ENCODE measurements at places on chromosomes 16 and 17. TPM values are rescaled to one million over a fixed set of nuclear protein-coding genes. Genes with fewer than 3 reads are reported as not detected.

KRTAP1-1 gene
- not detected for polyA plus RNA-seq

PRAC1 gene
- polyA plus RNA-seq: not detected

DNA sequence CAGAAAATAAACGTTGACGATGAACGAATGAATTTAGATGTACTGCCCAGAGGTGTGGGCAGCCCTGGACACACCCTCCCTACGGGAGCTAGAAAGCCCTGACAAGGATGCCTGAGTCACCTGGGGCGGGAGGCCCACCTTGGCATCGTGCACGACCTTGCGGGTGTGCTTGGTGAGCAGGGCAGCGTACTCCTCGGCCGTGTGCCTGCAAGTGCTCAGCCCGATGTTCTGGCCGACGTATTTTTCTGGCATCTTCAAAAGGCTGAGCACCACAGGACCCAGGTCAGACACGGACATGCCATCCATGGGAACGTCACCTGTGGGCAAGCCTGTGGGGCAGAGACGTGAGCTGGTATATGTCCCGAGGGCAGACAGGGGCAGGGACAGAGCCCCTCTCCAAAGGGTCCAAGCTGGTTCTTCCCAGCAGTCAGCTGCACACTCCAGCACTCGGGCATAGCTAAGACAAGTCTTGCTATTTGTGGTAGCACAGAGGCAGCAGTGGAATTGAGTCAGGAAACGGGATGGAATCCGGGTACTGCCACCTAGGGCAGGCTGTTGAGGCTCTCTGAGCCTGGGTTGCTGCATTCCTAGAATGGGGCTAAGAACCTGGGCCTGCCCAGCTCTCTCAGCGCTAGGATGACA, 10.8 kb downstream of the NMRAL1 start:
- no peak for DNase-seq

- no peak for DNase-seq
Measured at GRCh38 chr17:71900621-71901229, 220.1 kb upstream of the SOX9 start.

- DNase-seq: no peak
Measured at GRCh38 chr17:42456223-42457106, 2.2 kb upstream of the ATP6V0A1 start.

- no peak for DNase-seq
Measured at GRCh38 chr17:19742495-19742894, 5.6 kb downstream of the ALDH3A1 start.

GRCh38 chr16:49337814-49338350, 35.7 kb upstream of the C16orf78 start:
- DNase-seq: no peak

- no peak for DNase-seq
Measured at GRCh38 chr16:23863511-23864422, 28.0 kb downstream of the PRKCB start.

GRCh38 chr17:57260325-57261083, 4.2 kb downstream of the MSI2 start:
- no peak for DNase-seq

DNA sequence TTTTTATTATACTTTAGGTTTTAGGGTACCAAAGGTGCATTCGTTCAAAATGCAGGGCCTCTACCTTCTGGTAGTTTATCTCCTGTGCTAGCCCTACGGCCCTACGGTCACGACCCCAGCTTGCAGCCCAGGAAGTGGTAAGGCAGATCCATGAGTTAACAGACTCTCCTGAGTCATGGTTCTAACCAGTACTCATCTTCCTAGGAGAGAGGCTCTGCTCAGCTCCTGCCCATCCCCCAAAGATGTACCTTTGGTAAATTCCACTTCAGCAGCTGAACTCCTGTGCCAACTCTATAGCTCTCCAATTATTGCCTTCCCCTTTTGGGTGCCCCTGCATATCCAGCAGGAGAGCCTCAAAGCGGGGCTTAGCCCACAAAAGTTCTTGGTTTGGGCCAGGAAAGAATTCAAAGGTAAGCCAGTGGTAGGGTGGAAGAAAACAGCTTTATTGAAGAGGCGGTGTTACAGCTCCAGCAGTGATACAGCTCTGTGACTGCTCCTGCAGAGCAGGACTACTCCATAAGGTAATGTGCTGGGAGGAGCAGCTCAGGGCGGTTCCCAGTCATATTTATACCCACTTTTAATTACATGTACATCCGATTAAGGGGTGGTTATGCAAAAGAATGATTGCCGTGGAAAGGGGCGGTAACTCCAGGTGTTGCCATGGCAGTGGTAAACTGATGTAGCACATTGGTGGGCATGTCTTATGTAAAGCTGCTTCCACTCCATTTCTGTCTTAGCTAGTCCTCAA, 241.4 kb downstream of the PMP22 start:
- DNase-seq: no peak

DNA sequence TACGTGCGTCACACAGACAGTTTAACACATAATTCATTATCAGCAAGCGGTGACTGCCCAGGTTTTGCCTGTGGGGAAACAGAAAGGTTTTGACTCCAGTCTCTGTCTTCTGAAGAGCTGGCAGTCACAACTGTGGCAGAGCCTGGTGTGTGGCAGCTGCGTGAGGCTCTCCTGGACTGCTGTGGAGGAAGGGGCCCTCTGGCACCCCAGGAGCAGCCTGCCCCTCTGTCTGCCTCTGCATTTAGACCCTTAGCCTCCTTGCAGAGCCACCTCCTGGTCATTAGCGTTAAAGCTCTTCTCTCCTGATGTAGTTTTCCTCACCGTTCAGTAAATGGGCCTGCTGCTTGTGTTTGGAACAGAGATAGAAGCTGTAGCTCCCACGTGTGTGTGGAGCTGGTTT, 10.9 kb downstream of the RAB40C start:
- DNase-seq: peak; percentile 70

- no peak for DNase-seq
Measured at GRCh38 chr17:6041246-6041645, 28.9 kb upstream of the WSCD1 start.
